Stimulated activated CD4-positive, alpha-beta T cell treated with anti-CD3 and anti-CD28 coated beads, Interleukin-1b, Interleukin-23, amount 100 ng/mL, for 48 hours (primary cell): ENCODE measurements at places on chromosomes 2 and 18.

GRCh38 chr2:67499989-67500388 is 102.9 kb downstream of the ETAA1 start:
- DNase-seq: no peak

GRCh38 chr18:41391616-41392595 is 563.1 kb upstream of the PIK3C3 start:
- DNase-seq: no peak

GRCh38 chr18:32888306-32888705 is 115.5 kb upstream of the KLHL14 start:
- no peak for DNase-seq

GRCh38 chr2:3742743-3743508 is 39.6 kb downstream of the DCDC2C start:
- DNase-seq: no peak

DNA sequence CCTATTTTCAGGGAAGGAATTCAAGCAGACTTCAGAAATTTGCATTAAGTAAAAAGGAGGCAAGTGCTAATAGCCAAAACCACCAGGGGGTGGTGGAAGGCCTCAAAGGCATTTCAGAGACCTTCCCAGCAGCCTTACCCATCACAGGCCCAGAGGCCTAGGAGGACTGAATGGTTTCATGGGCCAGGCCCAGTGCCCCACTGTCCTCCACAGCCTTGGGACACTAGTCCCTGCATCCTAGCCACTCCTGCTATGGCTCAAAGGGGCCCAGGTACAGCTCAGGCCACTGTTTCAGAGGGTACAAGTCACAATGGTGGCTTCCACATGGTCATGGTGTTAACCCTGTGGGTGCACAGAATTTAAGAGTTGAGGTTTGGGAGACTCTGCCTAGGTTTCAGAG is 58.6 kb upstream of the CHAC2 start:
- DNase-seq: no peak

DNA sequence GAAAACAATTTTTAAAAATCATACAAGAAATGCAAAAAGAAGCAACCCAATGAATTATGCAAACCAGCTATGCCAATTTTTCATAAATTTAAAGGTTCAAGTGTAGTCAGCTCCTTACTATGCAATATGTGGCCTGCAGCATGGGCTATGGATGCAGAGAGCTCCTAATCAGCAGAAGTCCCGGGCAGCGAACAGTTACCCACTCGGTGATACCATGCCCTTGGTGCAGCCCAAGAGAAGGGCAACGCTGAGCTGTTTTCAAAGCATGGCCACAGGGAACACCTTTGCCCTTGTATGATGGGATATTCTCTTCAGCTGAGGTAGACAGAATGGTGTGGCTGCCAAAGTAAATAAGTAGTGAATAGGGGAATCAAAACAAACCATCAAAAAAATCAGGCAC is 17.3 kb upstream of the ARL5A start:
- DNase-seq: no peak

DNA sequence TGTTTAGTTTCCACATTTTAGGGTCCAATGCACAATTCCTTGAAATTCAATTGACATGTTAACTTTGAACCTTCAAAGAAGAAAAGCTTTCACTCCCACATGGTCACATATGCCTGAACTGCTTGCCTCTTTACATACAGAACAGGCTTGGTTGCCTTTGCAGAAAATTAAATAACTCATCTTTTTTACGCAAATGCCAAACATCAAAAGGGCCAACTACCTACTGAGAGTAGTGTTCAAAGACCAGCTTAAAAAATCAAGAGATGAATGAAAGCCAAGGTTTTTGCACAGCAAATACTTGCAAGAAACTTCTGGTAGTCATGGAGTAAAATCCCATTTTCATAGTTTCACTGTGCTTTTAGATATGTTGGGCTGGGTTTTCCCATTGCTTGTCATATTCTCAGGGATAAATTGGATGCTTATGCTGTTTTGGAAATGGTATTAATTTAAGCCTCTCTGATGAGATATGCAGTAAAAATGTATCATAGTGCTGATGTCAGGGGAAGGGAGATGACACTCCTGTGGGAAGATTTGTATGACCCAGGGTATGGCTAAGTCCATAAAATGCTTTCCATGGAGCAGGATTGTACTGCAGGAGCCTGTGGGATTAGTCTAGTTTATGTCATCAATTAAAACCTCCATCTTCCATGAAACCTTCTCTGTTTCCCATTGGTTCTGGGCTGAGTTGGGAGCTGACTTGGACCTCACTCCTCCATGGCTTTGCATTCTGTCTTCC is 60.6 kb upstream of the DARS1 start:
- DNase-seq: no peak

- DNase-seq: peak; percentile 44
These were observed 1.6 kb upstream of the KLF7 start for GRCh38 chr2:207167099-207167923.

DNA sequence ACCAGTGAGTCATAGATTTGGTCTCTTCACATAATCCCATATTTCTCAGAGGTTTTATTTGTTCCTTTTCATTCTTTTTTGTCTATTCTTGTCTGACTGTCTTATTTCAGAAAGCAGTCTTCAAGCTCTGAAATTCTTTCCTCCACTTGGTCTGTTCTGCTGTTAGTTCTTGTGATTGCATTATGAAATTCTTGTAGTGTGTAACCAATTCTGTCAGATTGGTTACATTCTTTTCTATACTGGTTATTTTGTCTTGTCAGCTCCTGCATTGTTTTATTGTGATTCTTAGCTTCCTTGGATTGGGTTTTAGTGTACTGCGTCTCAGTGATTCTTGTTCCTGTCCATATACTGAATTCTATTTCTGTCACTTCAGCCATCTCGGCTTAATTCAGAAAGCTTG is 18.6 kb downstream of the EHBP1 start:
- no peak for DNase-seq

DNA sequence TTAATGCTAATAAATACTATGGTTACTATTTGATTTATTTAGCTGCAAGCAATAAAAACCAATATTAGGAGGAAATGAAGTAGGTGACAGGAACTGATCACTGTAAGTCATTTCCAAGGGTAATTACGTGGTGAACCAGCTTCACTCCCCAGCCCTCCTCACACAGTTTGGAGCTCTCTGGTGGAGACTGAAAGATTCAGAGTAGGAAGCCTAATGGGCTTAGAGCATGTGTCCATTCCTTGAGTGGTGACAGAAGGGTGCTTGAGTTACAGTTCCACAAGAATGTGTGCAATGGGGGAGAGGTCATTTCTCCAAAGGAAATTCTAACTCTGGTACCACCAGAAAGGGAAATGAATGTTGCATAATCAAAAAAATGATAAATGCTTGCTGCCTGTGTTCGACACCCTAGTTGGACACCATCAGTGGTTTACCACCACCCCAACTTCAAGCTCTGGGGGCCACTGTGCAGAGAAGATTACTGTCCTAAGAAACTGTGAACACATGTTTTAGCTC is 285.1 kb upstream of the MMADHC start:
- no peak for DNase-seq

DNA sequence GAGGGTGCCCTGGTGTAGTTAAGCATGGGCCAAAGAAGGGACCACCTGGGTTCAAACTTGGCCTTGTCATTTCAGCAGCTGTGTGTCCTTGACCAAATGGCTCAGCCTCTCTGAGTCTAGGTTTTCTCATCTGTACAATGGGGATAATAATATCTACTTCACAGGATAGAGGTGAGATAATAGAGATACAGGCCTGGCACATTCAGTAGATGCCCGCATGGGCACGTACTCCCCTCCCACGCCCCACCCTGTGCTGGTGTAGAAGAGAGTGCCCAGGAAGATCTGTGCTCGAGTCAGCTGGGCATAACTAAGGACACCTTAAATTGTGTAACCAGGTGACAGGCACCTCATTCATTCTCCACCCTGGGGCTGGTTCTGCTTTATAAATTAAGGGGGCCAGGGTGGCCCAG is 8.4 kb upstream of the TMEM185B start:
- peak; percentile 47 for DNase-seq

GRCh38 chr2:167732326-167732725 is 515.1 kb downstream of the STK39 start:
- DNase-seq: no peak

DNA sequence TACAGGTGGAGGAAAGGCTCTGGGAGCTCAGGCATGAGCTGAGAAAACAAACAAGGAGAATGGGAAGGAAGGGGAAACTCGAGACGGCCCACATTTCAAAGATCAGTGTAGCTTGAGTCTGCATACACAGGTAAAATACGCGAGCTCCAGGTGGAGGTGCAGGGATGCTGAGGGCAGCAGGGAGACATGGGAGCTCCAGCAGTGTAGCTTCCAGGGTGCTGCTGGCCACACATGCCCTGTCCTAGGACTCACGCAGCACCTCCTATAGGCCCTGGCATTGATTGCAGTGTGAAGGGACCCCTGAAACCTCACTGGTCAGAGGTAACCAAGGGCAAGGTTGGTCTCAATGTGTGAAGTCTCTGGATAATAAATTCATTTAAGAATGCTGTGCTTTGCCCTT is 362.8 kb upstream of the HS6ST1 start:
- no peak for DNase-seq

DNA sequence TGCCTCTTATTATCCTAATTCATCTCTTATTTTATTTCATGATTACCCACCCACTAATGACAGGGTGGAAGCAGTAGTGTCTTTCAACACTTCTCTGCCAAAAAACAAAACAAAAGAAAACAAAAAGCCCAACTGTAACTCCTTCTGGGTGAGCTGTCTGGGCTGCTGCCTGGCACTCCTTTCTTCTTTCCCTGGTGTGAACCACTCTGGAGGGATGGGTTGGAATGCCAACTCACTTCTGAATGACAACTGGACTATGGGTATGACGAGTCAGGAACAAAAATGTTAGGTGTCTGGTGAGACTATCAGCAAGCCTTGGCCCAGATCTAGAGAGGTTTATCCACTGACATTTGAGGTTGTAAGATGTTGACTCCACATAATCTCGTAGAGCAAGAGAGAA is 88.3 kb upstream of the ITGB6 start:
- DNase-seq: no peak

GRCh38 chr2:26968001-26968400 is 2.4 kb upstream of the MAPRE3 start:
- no peak for DNase-seq

DNA sequence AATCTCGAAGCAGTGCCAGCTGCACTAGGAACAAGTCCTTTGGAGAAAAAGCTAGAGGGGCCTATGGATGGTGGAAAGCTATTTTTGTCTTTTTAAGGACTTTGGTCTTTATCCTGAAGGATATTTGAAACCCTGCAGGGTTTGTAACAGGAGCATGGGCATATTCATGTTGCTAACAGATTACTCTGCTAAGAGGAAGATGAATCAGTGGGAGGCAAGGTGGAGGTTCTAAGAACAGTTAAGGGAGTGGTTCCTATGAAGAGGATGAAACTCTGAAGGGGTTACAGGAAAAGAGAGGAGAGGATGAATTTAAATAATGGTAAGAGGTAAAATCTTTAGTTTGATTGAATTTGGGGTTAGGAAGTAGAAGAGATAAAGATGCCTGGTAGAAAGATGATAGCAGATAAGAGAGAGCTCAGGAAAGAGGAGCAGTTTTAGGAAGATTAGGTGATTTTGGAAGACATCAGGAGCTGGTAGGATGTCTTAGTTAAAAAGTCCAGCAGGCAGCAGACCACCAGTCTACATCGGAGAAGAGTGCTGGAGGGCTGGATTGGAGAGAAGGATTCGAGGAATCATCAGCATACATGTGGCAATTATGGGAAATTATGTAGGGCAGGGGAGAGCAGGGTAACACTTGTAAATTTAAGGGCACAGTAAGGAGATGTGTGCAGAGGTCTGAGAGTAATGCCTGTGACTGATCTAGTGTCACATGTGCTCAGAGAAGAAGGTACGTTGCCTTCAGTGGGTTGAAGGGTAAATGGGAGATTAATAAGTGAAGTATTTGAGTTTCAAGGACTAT is 39.3 kb upstream of the C1GALT1C1L start:
- no peak for DNase-seq

GRCh38 chr18:32301976-32302743 is 112.3 kb downstream of the MEP1B start:
- no peak for DNase-seq

- DNase-seq: no peak
These were observed 53.3 kb downstream of the IL1R2 start for GRCh38 chr2:102044967-102045489.

- no peak for DNase-seq
These were observed 51.7 kb upstream of the ACVR2A start for GRCh38 chr2:147792966-147793617.
